Uterus (tissue), 4 donors: ENCODE measurements at places on chromosomes 7 and 10. TPM values are rescaled to one million over a fixed set of nuclear protein-coding genes. Genes with fewer than 3 reads are reported as not detected.

Gene SPDYE5
- not detected for total RNA-seq

Gene OR6B1
- not detected for total RNA-seq

Gene ANXA11
- 55.0 TPM for total RNA-seq

Gene TRPV5
- 0.34 TPM for total RNA-seq

Gene WNT16
- total RNA-seq: not detected

- DNase-seq: no peak
- no peaks in the 10 kb centered on the region for H3K36me3 ChIP-seq
- no peak overlapping the region for H3K27ac ChIP-seq
- H3K4me3 ChIP-seq: no peak overlapping the region
Measured at GRCh38 chr7:157875230-157876179, 538.7 kb downstream of the DNAJB6 start.

DNA sequence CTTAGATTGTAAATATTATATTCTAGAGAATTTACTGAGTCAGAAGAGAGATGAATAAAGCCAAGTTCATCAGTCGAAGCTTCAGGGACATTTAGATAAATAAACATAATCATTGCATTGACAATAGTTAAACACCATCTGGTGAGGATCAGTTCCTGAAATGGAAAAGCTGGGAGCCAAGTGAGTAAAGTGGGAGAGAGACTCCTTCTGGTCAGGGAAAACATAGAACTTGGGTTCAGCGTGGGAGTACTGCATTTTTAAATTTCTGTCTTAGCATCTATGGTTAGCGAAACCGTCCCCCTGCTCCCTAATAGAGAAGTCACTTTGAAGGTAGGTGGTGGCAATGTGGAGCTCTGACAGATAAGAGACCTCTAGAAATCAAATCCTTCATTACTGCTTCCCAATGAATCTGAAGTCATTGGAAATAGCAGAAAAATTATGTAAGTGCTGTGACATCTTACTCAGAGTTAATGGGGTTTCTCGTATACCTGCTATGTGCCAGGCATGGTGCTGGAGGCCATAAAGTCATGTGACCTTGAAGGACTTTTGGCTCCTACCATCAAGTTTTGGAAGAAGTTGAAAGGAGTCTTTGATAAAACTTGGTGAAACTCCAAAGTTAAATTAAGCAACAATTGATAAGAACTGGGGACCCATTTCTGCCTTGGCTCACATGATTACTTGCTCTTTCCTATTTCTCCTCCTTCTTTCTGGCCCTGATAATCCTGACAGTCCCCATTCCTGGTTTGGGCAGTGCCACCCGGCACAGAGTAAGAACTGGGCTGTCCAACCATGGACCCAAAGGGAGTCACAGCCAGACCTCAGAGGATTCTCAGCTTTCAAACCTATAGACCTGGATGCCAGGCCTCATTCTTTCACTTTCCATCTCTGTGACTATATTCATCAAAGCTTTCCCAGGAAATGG lies 211.2 kb downstream of the C7orf25 start:
- peaks cover 6% of the 10 kb centered on the region for H3K4me1 ChIP-seq
- no peaks in the 10 kb centered on the region for H3K27me3 ChIP-seq
- H3K4me3 ChIP-seq: no peak overlapping the region
- H3K27ac ChIP-seq: no peak overlapping the region
- DNase-seq: no peak

- H3K27me3 ChIP-seq: no peaks in the 10 kb centered on the region
- peaks cover 10% of the 10 kb centered on the region for H3K4me1 ChIP-seq
- peak overlapping the region; percentile 54 for H3K27ac ChIP-seq
- H3K4me3 ChIP-seq: no peak overlapping the region
- no peaks in the 10 kb centered on the region for H3K36me3 ChIP-seq
Measured at GRCh38 chr7:41887416-41887815, 184.5 kb upstream of the INHBA start.

DNA sequence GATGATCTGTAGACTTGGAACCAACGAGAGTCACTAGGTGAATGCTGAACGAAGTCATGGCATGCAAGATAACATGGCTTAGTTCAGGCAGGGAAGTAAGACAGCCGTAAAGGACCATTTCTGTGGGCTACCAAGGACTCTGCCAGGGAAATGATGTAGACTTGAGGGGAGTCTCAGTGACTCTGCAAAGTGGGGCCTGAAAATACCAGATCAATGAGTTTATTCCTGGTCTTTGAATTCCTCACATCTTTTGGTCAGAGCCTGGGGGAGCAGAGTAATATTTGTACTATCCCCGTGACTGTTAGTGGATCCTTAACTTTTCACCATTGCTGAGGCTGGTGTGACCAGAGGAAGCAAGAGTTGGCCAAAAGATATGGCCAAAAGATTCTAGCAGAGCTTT lies 60.7 kb upstream of the INHBA start:
- H3K4me3 ChIP-seq: no peak overlapping the region
- no peaks in the 10 kb centered on the region for H3K27me3 ChIP-seq
- no peaks in the 10 kb centered on the region for H3K36me3 ChIP-seq
- DNase-seq: no peak
- H3K4me1 ChIP-seq: no peaks in the 10 kb centered on the region
- H3K27ac ChIP-seq: no peak overlapping the region

GRCh38 chr7:7704867-7705266 lies 13.5 kb downstream of the RPA3 start:
- no peaks in the 10 kb centered on the region for H3K27me3 ChIP-seq
- no peaks in the 10 kb centered on the region for H3K36me3 ChIP-seq
- no peak overlapping the region for H3K4me3 ChIP-seq
- H3K27ac ChIP-seq: no peak overlapping the region
- no peak for DNase-seq
